NCI-H187 (cell line): ENCODE measurements at places on chromosomes 3 and 15.

DNA sequence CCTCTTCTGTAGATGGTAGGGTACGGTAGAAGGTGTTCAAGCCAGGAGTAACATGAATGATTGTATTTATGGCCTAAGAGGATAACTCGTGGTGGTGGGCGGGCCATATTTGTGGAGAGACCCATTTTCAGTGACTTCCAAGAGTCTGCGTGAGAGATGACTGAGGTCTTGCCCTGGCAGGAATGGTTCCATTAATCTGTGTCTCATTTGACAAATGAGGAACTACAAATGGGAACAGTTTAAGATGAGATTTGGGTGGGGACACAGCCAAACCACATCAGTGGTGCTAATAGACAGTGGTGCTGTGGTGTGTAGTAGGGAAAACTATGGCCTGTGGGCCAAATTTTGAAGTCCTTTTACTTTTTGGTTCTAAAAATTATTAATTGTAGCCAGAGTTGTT lies 47.1 kb downstream of the FLNB start:
- no peak for DNase-seq

GRCh38 chr15:67504796-67505195 lies 16.1 kb upstream of the C15orf61 start:
- no peak for DNase-seq

GRCh38 chr3:110318108-110318507 lies 753.5 kb upstream of the NECTIN3 start:
- no peak for DNase-seq

- DNase-seq = no peak
These were observed 69.6 kb downstream of the SENP2 start for GRCh38 chr3:185655426-185656320.

- DNase-seq = no peak
These were observed 220.0 kb upstream of the GRM7 start for GRCh38 chr3:6640907-6641306.

- DNase-seq = no peak
These were observed 113.9 kb downstream of the POLQ start for GRCh38 chr3:121431726-121432517.
